ENCODE measurements at places on chromosomes 5 and 9.

GRCh38 chr9:129507805-129508204 is 113.1 kb downstream of the C9orf50 start:
- no peak for DNase-seq

DNA sequence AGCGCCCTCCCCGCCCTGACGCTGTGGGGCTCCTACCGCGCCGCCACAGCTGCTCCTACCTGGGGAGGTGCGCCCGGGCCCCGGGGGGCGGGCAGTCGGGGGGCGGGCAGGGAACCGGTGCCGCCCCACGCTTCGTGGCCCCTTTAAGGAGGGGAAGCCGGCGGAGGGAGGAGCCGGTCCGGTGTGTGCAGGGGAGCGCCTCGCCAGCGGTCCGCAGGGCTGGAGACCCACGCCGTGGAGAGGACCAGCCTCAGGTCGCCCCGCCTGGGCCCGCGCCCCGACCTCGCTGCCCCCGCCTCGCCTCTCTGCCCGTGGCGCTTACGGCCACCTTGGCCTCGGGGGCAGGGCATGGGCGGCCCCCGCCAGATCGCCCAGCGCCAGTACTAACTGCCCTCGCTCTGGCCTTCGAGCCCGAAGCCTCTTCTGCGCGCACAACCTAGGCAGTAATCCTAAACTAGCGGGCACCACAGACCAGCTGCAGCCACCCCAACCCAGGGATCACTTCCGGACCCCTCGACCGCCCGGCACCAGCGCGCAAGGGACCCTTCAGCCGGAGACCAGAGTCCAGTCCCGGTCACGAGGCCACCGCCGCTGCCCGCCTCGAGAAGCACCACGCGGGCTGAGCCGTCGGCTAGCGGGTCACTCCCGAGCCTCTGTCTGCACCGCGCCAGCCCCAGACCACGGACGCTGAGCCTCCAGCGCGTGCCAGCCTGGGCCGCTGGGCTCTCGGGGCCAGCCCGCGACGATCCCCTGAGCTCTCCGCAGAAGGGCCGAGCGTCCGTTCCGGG is at the start of gene FOXE1:
TSS of gene FOXE1 (plus strand) at position 171 of the 788 bp plus-strand sequence. CDS start 689 bp downstream, outside the sequence.
- no peak for DNase-seq

DNA sequence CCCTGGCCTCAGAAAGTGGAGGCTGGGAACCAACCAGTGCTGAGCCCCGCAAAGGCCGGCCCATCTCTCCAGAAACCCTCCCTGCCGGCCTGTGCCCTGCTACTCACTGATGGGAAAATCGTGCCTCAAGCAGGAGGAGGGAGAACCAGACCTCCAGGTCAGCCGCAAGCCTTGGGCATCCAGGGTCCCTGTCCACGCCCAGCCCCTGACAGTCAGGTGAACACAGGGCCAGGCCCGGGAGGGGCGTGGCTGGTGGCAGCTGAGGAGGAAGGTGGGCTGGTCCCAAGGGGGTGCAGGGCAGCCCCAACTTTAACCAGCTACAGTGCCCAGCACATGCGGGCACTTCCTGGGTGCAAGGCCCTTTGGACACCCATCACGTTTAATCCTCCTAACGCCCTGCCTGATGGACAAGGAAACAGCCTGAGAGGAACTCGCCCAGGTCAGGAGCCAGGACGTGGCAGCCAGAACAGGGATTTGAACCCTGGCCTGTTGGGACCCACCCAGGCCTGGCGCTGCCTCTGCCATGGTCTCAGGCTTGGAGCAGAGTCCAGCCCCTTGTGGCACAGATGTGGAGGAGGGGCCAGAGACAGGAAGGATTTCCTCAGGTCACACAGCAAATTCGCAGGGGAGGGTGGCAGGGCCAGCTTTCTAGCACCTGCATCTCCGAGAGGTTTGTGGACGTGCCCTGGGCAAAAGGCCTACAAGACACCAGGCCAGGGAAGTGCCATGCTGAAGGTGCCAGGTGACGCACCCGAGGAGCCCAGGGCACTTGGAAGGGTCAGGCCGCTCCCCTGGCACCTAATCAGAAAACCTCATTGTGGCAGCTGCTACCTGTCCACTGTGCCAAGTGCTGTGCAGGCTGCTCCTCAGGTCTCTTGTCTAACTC is 4.5 kb downstream of the RALGDS start:
- DNase-seq: no peak

GRCh38 chr5:174751154-174752000 is 27.0 kb downstream of the MSX2 start:
- DNase-seq: no peak

DNA sequence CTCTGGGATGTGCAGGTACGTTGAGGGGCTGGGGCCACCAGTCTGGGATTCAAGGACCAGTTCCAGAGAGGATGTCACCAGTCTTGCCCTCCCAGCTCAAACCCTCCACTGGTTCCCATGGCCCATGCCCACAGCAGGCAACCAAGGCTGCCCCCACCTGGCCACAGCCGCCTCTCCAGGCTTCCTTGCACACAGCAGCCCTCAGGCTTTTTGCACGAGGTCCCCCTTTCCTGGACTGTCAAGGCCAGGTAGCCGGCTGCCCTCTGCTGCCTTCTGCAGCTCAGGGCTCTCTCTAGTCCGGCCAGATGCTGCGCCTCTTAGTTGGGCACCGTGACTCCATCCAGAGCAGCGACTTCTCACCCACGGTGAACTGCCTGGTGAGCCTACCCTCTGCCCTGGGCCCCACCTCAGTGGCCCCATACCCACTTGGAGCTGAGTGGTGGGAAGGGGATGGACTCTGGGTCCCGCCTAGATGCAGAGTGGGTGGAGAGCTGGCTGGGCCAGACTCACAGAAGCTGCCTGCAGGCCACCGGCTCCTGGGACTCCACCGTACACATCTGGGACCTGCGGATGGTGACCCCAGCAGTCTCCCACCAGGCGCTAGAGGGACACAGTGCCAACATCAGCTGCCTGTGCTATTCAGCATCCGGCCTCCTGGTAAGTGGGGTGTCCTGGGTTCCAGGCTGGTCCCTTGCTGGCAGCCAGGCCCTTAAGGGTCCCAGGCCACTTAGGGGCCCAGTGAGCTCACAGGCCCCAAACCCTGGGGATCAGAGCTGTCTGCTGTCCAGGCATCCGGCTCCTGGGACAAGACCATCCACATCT is 2.9 kb downstream of the WDR38 start:
- peak; percentile 76 for DNase-seq

- no peak for DNase-seq
These were observed 113.7 kb downstream of the TMEM232 start for GRCh38 chr5:110612794-110613247.

DNA sequence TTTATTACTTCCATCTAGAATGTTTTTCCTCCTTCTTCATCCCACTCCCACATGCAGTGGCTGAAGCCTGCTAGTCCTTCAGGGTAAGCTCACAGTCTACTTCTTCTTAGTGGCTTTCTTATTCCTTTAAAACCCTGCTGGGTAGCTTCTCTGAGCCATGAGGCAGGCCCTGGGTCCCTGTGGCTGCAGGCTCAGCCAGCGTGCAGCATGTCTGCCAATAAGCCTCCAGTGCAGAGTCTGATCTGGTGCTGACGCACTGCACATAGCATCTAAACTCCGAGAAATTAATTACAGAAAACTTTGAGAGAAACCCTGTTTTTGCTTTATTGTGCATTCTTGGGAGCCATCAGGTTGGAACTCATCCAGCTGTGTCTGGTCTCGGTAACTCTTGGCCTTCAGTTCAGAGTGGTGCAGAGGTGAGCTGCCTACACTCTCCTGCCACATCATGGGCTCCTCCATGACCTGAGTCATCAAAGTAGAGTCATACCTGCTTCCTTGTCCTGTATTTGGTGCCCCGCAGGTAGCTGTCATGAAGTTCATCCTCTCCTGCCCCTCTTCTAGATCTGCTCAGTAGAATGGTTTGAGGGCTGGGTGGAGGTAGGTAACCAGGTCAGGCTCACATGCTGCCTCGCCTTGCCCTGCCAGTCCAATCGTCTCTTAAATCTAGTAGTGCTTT is 339.4 kb downstream of the KDM4C start:
- DNase-seq: no peak

DNA sequence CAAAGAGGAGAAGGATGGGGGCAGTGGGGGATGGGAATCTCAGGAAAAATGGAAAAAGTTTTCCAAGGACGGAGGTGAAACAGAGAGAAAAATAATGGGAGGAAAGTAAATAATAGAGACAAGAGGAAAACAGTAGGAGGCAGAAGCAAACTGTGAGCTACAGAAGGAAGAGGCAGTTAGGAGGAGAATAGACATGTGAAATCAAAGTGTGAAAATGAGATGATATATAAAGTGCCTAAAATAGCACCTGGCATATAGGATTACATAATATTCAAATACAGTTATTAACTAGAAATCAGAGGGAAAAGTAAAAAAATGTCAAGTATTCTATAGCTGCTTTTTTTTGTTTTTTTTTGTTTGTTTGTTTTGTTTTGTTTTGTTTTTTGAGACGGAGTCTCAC is 44.0 kb upstream of the PLIN2 start:
- no peak for DNase-seq

DNA sequence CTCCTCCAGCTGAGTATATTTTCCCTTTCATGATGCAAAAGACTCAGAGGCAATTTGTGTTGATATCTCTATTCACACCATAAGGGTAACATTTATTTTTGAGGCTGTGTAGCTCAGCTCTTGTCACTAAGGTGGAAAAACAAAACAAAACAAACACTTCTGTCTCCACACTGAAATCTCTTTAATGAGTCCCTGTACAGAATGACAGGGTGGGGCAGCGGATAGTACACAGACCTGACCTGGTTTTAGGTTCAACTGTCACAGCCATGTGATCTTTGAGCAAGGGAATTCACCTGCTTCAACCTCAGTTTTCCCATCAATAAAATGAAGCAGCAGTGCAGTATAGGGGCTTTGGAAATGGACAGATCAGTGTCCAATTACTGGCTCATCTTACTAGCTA is 29.3 kb downstream of the TLR4 start:
- no peak for DNase-seq

DNA sequence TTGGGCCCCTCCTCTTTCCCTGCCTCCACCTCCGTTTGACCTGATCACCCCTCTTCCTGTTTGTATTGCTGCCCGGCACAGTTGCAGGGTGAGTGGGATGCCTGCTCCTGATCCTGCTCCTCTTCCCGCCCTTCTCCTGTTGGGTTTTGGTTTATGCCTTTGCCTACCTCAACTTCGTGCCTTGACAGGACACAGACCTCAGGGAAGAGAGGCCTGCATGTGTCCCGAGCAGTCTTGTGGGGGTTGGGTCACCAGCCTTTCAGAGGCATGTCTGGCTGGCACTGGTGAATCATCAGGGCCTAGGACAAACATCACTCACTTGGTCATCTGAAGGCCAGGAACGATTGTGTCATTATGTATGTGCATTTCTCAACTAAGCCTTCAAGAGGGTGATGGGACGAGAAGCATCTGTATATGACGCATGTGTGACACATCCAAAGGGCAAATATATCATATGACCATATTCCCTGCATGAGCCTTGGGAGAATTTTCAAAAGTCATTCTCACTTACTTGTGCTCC is 56.9 kb downstream of the NPR3 start:
- DNase-seq: peak; percentile 98

DNA sequence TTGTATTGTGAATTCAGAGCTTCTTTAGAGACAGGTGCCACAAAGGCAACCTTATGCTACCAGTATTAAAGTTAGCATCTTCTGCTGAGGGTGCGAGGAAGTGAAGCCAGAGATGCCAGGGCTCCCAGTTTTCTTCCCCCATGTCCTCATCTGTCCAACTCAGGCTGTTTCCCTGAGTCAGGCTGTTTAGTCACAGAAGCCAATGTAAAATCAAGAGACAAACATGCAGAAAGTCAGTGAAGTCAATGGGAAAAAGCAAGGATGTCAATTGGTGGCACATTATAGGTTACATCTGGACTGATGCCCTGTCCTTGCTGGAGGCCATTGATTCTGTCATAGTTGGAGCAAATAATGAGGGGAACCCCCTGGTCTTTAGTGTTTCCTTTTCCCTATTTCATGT is 168.5 kb downstream of the SAXO1 start:
- no peak for DNase-seq

DNA sequence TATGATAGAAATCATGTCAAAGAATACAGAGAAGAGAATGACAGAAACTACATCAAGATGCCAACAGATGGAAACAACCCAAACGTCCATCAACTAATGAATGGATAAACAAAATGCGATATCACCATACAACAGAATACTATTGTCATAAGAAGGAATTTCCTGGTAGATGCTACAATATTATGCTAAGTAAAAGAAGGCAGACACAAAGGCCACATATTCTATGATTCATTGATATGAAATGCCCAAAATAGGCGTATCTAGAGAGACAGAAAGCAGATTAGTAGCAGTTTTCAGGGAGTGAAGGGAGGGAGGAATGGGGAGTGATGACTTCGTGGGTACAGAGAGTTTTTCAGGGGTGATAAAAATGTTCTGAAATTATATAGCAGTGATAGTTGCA is 58.3 kb upstream of the AKNA start:
- DNase-seq: peak; percentile 70

DNA sequence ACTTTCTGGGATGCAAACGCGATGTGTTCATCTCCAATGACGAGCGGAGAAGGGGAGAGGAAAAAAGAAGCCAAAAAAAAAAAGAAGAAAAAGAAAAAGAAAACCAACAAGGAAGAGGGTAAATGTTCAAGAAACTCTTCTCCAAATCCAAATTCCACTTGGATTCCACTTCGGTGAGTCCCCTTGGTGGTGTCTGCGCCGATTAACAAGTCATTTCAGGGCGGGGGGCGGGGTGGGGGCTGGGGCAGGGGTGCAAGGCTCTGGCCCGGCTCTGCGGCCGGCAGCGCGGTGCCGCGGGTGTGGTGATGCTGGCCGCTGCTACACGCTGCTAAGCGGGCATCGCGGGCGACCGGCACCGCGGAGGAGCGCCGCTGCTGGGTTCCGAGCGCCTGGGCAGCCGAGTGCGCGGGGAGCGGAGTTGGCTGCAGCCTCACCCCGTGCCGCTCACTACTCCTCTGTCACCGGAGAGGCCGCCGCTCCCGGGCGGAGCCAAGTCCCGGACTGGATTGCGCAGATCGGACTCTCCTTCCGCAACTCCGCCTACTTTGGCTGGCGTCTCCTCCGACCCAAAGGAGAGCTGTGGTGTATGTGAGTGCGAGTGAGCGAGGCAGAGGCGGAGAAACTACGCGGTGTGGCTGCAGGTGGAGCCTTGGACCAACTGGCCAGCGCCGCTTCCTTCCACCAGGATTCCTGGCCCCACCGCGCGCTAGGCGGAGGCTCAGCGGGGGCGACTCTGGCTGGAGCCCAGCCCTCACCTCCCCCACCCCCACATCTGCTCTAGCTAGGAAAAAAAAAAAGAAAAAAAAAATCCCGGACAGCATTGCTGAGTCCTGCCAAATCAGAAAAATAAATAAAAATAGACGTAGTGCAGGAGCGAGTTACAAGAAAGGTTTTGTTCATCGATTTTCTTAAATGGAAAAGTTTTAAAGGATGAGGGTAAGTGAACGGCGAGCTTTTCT is at the start of gene SEMA6A:
TSS of gene SEMA6A (minus strand) at position 457 of the 959 bp plus-strand sequence. CDS start 69,879 bp downstream, outside the sequence.
- DNase-seq: peak; percentile 74

GRCh38 chr9:97853844-97854695 is 1.0 kb downstream of the FOXE1 start:
- DNase-seq: peak; percentile 39

DNA sequence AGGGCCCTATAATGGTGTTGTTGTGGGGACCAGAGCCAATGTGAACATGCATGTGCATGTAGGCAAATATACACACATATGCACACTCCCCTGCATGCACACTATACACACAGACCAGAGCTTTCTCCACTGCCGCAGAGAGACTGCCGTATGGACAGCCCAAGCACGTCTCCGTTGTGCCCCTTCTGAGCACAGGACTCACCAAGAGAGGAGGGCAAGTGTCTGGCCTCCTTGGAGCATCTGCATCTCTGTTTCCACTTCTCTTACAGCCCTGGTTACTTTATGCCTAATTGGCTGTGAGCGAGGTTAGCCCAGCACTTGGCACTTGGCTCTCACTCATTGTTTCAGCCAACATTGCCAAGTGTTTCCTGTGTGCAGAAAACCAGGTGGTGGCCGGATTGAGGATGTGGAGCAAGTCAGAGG is 30.4 kb downstream of the CSF2 start:
- DNase-seq: peak; percentile 13
